ENCODE measurements at places on chromosomes 12 and 14.

DNA sequence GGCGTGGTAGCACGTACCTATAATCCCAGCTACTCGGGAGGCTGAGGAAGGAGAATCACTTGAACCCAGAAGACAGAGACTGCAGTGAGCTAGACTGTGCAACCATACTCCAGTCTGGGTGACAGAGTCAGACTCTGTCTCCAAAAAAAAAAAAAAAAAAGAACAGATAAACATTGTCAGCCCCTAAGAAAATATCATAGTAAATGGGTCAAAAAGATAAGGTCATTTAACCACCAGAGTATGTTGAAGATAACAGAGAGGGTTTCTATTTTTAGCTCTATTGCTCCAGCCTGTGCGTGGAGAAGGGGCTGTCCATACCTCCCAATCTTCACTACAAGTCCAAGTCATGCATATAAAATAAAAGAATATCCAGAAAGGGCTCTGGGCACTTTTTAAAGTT, 15.4 kb downstream of the LGMN start:
- no peak for DNase-seq

- no peak for DNase-seq
Measured at GRCh38 chr14:72883961-72884360, 9.9 kb downstream of the DPF3 start.

DNA sequence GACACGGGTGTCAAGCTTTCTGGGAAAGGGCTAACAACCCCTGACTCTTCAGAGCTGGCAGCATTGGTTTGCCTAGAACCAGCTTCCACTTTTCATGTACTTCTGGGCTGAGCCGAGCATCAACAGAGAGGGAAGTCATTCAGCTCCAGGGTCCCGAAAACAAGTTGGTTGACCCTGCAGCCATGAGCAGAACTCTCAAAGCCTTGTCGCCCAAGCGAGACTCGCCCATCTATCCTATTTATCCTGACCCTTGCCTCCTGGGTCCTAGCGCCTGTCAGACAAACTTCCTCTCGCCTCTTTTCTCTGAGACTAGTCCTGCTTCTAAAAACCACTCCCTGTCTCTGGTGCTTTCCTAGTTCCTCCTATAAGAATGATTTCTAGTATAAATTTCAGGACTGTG, 47.9 kb downstream of the ASCL4 start:
- no peak for DNase-seq

DNA sequence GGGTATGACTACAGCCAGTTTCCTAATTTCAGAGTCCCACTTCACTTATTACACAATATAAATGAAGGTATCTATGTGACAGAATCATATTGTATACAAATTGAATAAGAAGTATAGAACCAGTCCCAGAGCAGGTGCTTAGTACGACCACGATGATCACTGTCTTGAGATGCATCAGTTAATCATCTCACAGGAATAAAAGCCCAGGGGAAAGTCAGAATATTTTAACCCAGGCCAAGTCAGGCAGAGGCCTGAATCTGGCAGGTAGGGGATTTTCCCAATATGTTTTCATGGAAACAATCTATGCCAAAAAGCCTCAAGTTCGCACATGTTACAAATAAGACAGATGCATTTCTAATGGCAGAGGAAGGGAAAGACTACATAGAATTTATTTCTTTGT, 758.4 kb downstream of the BCL11B start:
- no peak for DNase-seq

DNA sequence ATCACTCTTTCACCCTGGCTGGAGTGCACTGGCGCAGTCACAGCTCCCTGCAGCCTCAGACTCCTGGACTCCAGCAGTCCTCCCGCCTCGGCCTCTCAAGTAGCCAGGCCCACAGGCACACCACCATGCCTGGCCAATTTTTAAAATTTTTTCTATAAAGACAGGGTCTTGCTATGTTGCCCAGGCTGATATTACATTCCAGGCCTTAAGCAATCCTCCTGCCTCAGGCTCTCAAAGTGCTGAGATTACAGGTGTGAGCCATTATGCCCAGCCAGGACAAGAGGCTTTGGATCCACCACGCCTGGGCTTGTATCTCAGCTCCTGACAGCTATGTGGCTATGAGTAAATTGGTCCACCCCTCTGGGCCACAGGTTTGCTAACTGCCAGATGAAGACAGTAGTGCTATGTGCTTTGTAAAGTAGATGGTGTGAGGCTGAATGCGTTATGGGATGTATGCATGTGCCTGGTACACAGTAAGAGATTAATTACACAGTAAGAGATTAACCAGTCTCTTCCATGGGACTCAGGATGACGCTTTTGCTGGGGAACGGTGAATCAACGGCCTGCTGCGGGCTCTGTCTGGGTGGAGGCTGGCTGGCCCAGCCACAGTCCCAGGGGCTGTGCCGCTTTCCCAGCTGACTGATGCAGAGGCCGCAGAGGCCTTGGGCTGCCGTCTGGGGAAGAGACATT, 53.3 kb upstream of the NCOR2 start:
- DNase-seq = no peak

DNA sequence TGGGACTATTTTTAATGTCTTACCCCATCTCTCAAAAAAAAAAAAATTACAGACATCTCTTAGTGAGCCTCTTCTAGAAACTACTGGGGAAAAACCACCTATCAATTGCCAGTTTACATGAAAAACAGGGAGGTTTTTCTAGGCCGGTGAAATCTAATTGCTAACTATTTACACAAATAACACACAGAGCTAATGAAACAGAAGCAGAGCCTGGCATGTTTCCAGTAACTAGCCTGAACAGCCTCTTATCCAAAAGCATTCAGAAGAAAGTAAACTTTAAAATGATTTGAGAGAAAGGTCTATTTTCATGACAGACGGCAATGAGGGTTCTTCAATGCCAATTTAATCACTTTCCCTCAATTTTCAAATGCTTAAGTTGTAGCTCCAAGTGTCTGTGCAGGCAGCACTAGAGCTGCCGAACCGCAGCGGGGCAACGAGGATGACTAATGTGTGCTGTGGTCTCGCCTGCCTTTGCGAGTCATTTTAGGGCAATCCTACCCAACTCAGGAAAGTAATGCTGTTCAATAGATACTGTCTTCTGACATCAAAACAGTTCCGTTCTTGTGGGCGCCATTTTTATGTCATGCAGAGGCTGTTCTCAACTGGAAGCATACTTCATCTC, 84.6 kb downstream of the SETD3 start:
- no peak for DNase-seq

DNA sequence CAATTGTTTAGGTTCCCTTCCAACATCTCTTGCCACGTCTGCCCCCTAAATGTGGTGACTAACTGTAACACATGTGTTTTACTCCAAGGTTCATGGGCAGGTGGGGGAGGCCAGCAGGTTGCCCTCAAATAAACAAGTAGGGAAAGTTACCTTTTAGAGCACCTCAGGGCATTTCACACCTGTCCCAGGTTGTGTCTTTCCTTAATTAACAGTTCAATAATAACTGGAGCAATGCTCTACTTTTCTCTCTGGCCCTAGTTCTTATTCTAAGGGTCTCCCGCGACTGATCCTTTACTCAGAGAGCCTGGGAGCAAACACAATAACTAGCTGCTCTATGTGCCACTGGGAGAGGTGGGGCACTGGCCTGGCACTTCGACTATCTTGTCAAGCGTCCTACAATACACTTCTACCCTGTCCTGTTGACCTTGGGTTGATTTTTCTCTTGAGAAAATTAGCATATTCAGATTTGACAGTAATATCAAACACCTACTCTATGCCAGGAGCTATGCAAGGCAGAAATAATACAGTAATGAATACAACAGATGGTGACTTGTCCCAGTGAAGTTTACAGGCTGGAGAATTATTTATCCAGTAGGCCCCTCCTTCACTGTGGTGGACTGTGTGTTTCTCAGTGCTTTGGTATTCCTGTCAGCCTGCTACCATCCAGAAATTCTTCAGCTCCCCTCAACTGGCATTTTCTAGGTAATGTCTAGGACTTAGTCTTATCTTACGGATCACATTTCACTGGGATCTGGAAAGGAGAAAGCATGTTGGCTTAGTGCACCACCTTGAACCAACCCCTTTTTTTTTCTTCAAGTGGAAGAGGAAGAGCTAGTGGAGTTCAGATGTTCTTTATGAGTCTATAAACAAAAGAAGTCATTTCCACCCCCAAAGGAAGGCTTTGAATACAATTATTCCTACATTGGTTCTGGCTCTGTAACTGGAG, 202.6 kb downstream of the CRADD start:
- DNase-seq = no peak

- no peak for DNase-seq
Measured at GRCh38 chr14:85527445-85528035, 2.4 kb upstream of the FLRT2 start.

GRCh38 chr12:19220852-19221466, 91.4 kb downstream of the PLEKHA5 start:
- DNase-seq = no peak

- no peak for DNase-seq
Measured at GRCh38 chr14:59208224-59208814, 19.9 kb downstream of the DAAM1 start.

GRCh38 chr12:43208221-43208620, 343.8 kb downstream of the ADAMTS20 start:
- no peak for DNase-seq

- no peak for DNase-seq
Measured at GRCh38 chr12:80235944-80236343, 136.6 kb downstream of the OTOGL start.

- DNase-seq = no peak
Measured at GRCh38 chr12:26088998-26089397, 35.8 kb downstream of the BHLHE41 start.

GRCh38 chr14:65297744-65298143, 114.8 kb upstream of the FUT8 start:
- DNase-seq = no peak

- DNase-seq = no peak
Measured at GRCh38 chr14:74704656-74705055, 8.2 kb downstream of the AREL1 start.

GRCh38 chr12:128205758-128206157, 61.2 kb upstream of the TMEM132C start:
- DNase-seq = no peak

- no peak for DNase-seq
Measured at GRCh38 chr14:75138492-75138891, 11.6 kb upstream of the NEK9 start.

DNA sequence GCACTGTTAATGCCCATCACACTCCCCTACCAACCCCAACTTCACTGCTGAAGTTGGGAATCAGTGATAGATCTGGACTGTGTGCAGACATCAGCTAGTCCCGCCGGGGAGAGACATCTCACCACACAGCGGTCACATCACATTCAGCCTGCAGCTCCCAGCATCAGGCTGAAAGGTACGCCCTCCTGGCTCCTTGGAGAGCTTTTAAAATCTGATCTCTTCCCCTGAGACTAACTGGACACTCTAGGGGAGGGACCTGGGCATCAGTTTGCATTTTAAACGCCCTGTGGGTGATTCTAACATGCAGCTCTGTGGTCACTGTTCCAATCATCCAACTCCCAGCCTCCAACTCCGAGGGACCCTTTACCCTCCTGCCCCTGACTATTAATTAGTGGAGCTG, 58.4 kb downstream of the CCDC85C start:
- no peak for DNase-seq

DNA sequence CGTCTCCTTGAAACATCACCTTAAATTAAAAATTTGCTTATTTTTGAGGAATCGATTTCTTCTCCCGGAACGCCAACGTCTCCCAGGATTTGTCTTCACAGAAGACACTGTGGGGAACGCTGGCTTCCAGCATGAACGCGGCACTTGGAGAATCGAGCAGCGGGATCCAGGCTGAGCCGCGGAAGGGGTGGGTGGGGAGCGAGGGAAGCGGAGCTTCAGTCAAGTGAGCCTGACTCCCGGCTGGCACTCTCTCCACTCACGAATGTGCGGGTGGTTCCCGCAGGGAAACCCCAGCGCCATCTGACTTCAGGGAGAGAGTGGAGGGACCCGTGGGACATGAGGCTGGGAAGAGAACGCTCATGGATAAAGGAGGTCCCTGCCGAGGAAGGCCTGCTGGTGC, 506.0 kb upstream of the TMEM132C start:
- DNase-seq = no peak

DNA sequence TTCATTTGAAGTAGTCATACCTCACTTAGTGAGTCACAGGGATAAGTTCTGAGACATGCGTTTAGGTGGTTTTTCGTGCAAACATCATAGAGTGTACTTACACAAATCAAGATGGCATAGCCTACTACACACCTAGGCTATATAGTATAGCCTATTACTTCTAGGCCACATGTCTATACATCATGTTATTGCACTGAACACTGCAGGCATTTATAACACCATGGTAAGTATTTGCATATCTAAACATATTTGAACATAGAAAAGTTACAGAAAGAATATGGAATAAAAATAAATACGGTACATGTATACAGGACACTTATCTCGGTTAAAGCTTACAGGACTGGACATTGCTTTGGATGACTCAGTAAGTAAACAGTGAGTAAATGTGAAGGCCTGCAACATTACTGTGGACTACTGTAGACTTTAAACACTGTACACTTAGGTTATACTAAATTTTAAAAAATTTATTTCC, 670.6 kb downstream of the SLC16A7 start:
- no peak for DNase-seq

DNA sequence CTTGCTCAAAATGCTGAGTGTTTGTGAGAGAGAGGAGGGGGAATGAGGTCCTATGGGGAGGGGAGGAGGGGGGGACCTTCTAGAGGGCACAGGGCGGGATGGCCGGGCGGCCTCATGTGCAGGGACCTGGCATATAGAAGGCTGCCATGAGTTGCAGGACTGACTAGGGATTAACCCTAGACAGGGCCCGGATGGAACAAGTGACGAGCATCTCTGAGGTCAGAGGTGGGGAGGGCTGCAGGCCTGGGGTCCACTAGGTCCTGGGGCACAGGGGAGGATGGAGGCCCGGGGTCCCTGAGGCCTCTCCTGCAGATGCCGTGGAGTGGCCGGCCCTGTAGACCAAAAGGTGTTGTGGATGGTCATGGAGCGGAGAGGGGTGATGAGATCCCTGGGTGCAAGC, 104.0 kb upstream of the EIF5 start:
- no peak for DNase-seq

GRCh38 chr12:28938581-28939235, 210.4 kb upstream of the FAR2 start:
- DNase-seq = no peak

- no peak for DNase-seq
Measured at GRCh38 chr12:50187084-50187900, 20.1 kb upstream of the CERS5 start.

- no peak for DNase-seq
Measured at GRCh38 chr12:54004841-54005530, 3.8 kb upstream of the HOXC8 start.

DNA sequence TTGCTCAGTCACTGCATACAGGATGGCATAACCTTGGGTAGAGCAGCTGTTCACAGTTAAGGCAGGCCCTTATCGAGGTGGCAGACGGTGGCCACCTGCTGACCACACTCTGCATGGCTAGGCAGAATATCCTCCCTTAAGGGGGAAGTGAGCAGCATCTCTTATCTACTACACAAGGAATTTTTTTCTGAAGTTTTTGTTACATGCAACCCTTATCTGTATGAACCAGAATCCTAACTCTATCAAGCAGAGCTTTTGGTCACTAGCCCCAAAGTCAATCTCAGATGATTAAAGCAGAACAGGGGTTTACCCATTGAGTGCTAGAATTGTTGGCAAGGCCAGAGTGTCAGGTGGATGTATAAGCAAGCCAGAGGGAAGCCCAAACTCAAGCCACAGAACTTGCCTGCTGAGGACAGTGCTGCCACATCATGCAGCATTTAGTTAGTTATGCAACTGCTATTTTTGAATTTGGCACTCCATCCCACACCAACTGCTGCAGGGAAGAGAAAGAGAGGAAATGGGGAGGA, 192.8 kb downstream of the TBX5 start:
- no peak for DNase-seq

GRCh38 chr12:125249066-125249824, 184.0 kb downstream of the AACS start:
- DNase-seq = no peak

GRCh38 chr12:85357609-85358008, 77.6 kb downstream of the ALX1 start:
- no peak for DNase-seq

Measured in activated naive CD4-positive, alpha-beta T cell (primary cell).